Cortex of kidney (tissue), 1 donor: ENCODE measurements at places on chromosomes 4 and X.

DNA sequence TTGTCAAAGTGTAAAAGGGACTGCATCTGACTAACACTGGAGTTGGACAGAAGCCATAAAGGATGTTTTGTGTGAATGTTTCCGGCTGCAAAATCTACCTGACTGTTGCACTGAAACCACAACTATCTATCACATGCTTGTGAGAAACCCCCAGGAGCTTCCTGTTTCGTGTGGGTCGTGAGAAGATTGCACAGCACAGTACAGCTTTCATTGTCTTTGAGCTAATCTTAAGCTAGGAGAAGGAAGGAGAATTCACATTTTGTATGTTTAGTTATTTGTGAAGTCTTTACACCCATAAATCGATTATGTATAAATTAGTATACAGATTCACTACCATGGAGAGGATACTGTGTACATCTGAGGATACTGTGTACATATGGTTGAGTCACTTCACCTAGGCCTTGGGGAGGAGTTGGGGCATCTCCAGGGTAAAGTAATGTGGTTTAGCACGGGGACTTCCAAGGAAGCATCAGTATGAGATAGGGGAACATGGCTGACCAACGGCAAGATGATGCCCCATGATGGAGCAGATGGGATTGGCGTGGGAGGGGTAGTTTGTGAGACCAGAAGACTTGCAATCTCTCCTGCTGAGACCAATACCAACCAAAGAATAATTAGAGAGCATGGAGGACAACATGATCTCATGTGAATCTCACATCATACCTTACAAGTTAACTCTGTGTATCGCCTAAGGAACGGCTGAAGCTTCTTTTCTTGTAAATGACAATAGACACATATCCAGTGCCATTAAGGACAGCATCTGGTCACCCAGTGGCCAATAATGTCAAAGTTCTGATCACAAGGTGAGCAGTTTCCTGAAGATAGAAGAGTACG is 43.1 kb upstream of the FAM9C start:
- no peak for DNase-seq

GRCh38 chrX:130719413-130719812 is 183.6 kb downstream of the ENOX2 start:
- no peak for DNase-seq

- no peak for DNase-seq
Observed at GRCh38 chr4:77927991-77928925, 65.6 kb downstream of the MRPL1 start.

GRCh38 chr4:169009286-169010124 is 550 bp downstream of the CBR4 start:
- DNase-seq = no peak

- no peak for DNase-seq
Observed at GRCh38 chrX:132750331-132751062, 207.9 kb downstream of the HS6ST2 start.

GRCh38 chr4:100284129-100284880 is 94.0 kb upstream of the DDIT4L start:
- DNase-seq = no peak

- DNase-seq = no peak
Observed at GRCh38 chr4:98222306-98222705, 38.9 kb upstream of the RAP1GDS1 start.

- DNase-seq = no peak
Observed at GRCh38 chr4:143358923-143359643, 22.4 kb downstream of the GAB1 start.

GRCh38 chr4:6761649-6762615 is 20.6 kb upstream of the KIAA0232 start:
- no peak for DNase-seq

DNA sequence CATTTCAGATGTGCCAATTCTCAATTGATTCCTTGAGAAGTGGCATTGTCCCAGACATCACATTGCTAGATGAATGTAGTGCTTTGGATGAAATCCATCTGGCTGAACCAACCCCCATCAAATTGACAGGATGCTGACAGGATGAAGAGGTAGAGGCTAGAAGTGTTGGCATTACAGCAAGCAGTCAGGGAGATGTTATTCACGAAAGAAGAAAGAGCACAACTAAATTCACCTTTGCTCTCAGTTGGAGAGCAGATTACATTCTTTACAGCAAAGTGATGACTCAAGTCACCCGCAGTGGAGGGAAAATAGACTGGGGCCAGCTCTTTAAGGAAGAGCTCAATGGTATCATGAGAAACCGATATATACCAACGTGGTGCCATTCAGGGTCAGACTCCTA is 259.6 kb downstream of the C4orf33 start:
- no peak for DNase-seq

DNA sequence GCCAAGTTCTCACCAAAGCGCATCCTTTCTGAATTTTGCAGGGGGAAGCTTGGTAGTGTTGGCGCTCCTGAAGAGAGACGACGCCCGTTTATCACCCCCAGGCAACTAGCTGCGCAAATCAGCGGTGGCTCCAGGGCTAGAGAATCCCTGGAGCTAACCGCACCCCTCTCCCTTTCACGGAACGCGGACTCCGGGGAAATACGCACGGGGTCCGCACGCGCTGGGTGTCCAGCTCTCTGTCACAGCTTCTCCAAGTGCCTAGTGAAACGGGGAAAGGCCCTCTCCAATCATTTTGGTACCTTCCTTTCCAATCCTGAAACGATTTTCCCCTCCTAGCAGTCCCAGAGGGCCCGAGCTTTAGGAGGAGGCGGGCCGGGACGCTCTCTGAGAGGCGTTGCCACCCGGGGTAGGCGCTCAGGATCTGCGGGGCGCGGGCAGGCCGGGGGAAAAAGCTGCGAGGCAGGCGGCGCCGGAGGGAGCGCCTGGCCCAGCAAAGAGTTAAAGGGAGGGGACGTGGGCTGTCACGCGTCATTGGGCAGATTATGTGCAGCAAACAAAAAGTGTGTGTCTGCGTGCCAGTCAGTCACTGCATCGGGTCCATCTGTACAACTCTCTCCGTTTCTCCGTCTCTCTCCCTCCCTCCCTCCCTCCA is at the start of gene PRDM8:
Gene PRDM8, plus strand, starts transcription at position 582 of the 652 bp plus-strand sequence. CDS start 2,578 bp downstream, outside the sequence.
- DNase-seq = no peak

- DNase-seq = no peak
Observed at GRCh38 chrX:101409043-101409442, 1.0 kb downstream of the HNRNPH2 start.

DNA sequence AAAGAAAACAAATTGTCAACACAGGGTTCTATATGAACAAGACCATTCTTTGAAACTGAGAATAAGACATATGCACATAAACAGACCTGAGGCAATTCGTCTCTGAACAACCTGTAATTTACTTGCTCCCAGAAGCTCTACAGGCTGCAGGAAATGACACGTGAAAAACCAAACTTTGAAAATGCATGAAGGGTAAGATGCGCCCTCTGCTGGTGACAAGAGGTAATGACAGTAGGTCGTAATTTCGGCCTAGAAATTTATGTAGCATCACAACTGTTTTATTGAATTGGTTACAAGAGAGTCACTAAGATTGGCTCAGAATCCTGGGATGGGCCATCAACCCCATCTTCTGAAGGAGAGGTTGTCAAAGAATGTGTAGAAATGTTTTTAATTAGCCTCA is 276.5 kb downstream of the PPP4R3C start:
- DNase-seq = no peak

DNA sequence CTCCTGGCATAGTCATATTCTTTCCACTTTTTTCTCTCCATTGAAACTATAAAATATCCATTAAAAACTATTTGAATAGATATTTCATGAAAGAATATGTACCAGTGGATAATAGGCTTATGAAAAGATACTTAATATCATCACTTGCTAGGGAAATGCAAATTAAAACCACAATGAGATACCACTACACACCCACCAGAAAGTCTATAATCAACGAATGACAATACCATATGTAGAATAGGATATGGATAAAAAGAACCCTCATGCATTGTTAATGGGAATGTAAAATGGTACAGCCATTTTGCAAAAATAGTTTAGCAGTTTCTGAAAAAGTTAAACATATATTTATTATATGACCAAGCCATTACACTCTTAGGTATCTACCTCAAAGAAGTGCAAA is 218.7 kb upstream of the GPC4 start:
- no peak for DNase-seq

GRCh38 chr4:112381996-112382692 is 85.0 kb downstream of the ALPK1 start:
- no peak for DNase-seq

GRCh38 chr4:164438321-164438720 is 315.6 kb upstream of the SMIM31 start:
- no peak for DNase-seq

DNA sequence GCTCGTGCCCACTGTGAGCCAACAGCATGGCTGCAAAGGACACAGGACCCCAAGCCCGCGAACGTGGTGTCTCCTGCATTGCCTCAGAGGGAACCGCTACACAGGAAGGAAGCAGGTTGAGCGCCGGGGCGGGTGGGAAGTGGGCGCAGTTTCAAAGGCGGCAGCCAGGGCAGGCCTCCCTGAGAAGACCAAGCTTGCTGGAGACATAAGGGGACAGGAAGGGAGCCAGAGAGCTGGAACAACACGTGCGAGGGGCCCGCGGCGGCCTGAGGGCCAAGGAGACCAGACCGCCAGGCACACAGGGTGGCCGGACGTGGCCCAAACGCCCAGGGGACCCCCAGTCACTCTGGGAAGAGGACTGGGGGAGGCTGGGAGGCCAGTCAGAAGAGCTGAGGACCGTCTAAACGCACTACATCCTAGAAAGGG is 32.0 kb downstream of the CTBP1 start:
- DNase-seq = no peak

- no peak for DNase-seq
Observed at GRCh38 chr4:9599266-9599665, 155.1 kb downstream of the DEFB131A start.

DNA sequence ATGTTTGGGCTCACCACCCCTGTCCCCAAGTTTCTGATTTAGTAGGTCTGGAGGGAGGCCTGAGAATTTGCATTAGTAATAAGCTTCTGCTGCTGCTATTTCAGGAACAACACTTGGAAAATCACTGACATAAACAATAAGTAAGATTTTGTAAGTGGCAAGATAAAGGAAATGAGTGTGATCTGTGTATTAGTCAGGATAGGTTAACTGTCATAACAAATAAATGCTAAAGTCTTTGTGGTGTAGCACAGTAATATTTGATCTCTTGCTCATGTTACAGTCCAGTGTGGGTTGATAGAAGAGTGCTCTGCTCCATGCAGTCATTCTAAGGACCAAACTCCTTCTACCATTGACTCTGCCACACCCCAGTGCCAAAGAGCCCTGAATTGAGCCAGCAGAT is 67.0 kb downstream of the NHS start:
- no peak for DNase-seq

- DNase-seq = no peak
Observed at GRCh38 chr4:20680736-20681135, 19.5 kb upstream of the PACRGL start.

GRCh38 chr4:104022831-104023230 is 303.0 kb upstream of the TACR3 start:
- no peak for DNase-seq

DNA sequence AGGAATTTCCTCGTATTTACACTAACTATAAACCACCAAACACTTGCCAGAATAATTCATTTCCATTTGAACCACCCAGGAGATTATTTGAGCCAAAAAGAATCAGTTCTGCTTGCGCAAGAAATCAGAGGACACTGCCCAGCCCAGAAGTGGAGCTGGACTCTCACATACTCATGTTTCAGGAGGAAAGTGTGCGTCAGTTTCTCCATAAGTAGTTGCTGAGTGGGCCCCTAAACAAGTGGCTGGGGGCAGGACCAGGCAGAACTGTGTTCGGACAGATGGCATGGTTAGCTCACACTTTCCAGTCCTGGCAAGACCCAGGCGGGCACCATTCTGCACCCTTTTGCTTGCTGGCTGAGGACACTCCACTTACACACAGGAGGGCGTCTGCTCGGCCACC is 38.8 kb downstream of the BTC start:
- DNase-seq = no peak

DNA sequence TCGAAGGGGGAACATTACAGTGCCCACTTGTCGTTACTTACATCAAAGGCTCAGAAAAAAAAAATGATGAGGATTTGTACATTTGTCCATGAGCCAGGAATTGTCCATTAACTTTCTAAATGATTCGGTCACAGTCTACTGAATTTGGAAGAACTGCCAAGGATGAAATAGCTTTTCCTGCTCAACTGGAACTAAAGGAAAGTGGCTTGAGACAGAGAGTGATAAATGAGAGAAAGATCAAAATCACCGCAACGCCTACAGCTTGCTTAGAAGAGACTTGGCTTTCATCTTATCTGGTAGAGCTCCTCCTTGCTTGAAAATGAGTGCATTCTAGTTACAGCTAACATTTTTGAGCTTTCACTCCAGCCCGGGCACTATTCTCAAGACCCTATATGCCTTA is 55.5 kb upstream of the ADGRG2 start:
- DNase-seq = no peak

DNA sequence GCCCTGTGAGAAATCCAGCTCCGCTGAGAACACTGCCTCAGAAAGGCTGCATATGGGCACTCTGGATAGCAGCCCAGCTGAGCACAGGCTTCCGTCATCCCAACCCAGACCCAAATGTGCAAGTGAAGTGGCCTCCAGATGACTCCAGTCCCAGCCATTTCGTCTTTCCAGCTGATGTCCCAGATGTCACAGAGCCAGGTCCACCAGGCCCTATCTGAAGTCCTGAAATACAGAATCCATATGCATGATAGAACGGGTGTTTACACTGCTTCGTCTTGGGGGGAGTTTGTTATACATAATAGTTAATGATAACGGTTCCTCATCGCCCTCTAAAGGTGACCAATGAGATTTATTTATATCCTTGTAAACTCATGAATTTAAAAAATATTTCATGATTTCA is 72.6 kb upstream of the TRIM2 start:
- DNase-seq = no peak

GRCh38 chrX:71458866-71459265 is 74.0 kb upstream of the OGT start:
- no peak for DNase-seq

- DNase-seq = no peak
Observed at GRCh38 chr4:139851639-139852038, 186.0 kb downstream of the MGST2 start.

- DNase-seq = no peak
Observed at GRCh38 chr4:83267121-83267829, 17.3 kb downstream of the COQ2 start.

DNA sequence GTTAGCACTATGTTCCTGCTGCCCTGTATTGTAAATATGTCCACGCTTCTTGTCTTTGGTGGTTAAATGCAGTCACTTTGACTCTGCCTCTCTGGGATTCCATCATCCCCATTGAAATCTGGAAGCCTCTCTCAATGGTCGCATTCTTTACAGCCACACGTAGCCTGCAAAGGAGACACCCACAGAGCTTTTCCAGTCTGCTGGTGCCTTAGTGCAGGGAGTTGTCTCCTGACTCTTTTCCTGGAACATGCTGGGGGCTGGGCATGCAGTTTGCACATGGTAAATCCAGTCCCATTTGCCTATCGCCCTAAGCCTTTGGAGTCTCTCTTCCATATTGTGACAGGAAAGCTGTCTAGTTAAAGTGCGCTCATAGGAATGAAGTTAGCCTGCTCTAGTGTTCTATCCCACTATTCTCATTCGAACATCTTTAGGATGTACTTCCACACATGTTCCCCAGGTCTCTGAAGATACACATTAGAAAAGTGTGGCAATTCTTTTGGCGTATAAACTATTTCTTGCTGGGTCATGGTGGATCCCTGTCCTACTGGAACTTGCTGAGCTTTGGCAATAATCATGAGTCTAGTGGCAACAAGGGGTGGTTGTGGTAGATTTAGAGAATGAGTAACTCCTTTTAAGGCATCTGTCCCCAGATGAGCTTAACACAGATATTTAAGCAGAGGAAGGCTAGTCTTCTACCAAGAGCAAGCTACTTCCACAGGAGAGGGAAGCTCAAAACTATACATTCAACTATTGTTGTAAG is 33.7 kb downstream of the COQ2 start:
- DNase-seq = no peak
